Fibroblast of skin of right quadriceps (primary cell): ENCODE measurements at places on chromosomes 11 and 22.

DNA sequence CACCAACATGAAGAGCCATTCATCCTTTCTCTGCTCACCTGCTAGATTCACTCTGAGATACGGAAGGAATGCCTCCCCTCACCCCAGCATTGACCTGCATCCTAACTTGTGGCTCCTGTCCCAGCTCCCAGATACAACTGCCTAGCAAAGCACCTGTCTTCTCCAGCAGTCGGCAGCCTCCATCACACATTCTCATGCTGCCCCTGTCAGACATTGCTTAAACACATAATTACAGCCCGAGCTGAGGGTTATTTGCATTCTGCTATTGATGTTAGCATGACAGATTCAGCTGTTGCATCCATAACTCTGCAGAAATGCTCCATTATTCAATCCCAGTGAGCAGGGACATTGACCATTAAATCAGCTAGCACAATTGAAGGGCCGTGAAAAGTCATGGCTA, 184.4 kb upstream of the NARS2 start:
- DNase-seq = no peak

DNA sequence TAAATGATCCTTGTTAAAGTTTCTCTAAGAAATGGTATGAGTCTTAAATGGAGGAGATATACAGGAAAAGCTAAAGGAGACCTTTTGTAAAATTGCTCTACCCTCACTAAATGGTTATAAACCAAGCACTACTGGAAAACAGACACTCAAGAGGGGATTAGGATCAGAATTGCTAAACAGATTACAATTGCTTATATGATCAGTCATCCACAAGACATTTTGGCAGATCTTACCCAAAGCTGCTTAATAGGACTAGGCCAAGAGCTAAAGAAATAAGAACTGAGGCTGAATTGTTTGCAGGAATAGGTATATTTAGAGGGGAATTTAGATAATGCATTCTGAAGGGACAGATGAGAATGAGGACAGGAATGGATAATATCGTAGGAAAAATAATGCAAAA, 9.5 kb downstream of the HARBI1 start:
- DNase-seq = no peak

- DNase-seq = no peak
These were observed 361.2 kb downstream of the MN1 start for GRCh38 chr22:27440304-27440865.

DNA sequence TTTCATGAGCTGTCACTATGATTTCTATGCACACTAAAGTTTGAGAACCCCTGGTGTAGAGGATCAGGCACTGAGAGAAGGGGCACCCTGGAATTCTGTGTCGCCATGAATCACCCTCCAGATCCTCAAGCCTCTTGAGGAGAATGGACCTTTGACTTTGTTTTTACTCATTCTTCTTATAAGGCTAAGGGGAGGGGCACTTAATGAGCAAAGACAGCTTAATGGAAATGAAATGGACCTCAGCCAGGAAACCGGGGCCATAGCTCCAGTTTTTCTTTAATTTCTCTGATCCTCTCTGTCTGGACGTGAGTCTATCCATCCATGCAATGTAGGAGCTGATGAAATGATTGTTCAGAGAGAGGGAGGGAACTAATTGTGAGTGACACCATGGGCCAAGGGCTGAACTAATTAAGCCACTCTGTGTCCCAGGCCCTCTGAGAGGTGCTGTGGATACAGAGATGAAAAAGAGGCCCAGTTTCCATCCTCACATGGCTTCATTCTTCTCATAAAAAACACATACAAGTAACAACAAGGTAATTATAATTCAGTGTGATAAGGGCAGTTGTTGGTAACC, 32.8 kb downstream of the OR2AT4 start:
- peak; percentile 3 for DNase-seq

DNA sequence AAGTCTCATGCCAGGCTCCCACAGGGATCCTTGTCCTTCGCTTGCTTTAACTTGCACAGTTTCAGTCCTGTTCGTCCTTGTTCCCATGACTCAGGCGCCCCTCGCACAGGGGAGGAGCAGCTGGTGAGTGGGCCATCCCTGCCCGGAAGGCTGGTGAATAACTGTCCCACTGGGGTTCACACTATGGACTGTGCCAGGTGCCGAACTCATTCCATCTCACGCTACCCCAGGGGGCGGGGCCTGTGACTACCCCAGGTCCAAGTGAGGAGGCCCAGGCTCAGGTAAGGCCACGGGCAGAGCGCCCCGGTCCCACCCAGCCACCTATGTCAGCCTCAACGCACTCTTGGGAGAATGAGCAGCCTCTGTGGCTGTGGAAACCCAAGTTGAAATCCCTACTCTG, 7.2 kb upstream of the CARD10 start:
- peak; percentile 72 for DNase-seq

GRCh38 chr22:30652852-30653251, 14.8 kb downstream of the DUSP18 start:
- no peak for DNase-seq

DNA sequence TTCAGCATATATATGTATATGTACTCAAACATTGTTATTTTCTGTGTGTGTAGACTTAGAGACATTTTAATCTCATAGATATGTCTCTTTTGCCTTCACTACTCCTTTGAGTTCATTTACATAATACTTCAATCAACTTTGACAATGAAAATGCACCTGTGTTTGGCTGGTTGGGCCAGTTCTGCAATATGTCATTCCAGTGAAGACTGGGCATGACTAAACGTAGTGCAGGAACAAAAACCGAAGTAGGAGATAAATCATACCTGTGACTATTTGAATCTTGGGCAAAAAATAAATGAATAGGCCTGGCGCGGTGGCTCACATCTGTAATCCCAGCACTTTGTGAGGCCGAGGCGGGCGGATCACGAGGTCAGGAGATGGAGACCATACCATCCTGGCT, 640.0 kb upstream of the ANO3 start:
- no peak for DNase-seq

- no peak for DNase-seq
These were observed 37.7 kb downstream of the NARS2 start for GRCh38 chr11:78536933-78537332.

GRCh38 chr11:57568330-57568766, 876 bp upstream of the UBE2L6 start:
- peak; percentile 71 for DNase-seq

GRCh38 chr11:47750725-47751124, 16.4 kb downstream of the FNBP4 start:
- no peak for DNase-seq

GRCh38 chr11:125872138-125872491, 15.4 kb upstream of the HYLS1 start:
- no peak for DNase-seq

GRCh38 chr11:10352921-10353550, 48.2 kb downstream of the ADM start:
- no peak for DNase-seq

GRCh38 chr22:32473388-32473952, 1.1 kb upstream of the FBXO7 start:
- peak; percentile 61 for DNase-seq

DNA sequence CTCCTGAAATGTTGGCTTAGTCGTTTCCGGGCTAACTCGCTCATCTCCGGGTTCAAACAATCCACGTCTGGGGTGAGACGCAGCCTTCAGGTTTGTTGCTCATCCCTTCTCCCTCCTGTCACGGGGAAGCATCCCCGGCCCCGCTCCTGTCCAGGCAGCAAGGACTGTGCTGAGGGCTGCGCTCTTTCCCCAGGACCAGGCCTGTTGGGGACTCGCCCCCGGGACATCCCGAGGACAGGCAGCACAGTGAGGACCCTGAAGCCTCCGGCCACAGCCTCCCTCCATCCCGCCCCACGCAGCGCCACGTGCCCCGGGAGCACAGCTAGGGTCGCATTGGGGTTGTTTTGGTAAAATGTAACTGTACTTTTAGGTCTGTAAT, 252.0 kb downstream of the BRD1 start:
- DNase-seq = no peak

- DNase-seq = peak; percentile 64
These were observed 889.7 kb upstream of the API5 start for GRCh38 chr11:42422090-42422489.

- DNase-seq = no peak
These were observed 247.9 kb upstream of the ARHGAP20 start for GRCh38 chr11:110960167-110960566.

GRCh38 chr11:125348141-125348651, 147.9 kb downstream of the FEZ1 start:
- no peak for DNase-seq

DNA sequence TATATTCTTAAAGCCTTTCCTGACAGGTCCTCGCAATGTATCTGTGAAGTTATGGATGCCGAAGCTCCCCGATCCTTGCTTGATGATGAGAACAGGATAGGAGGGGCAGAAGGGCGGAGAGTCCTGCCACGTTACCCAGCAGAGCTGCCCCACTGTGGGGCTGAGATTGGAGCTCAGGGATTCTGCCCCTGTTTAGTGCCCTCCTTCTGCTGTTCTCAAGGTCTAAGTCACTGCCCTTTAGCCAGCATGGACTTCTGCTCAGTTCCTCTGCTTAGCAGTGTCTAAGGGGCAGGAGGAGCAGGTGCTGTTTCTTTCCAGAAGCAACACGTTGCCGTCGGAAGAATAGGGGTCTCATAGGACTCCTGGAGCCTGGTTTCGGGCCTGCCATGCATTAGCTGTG, 164.2 kb upstream of the B3GAT1 start:
- DNase-seq = no peak

DNA sequence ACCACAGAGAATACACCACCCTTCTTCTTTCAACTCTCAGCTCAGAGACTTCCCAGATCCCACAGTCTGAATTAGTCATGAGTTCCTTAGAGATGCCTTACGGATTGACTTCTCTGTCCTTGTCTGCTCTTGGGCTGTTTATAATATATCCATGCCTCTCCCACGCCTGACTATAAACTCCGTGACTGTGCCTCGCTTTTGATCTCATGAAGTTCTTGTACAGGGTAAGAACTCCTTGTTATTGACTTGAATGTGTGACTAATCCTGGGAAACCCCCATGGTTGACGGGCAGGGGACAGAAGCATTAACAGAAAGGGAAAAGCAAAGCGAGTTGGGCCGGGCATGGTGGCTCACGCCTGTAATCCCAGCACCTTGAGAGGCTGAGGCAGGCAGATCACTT, 62.4 kb upstream of the POU2AF1 start:
- peak; percentile 53 for DNase-seq

GRCh38 chr11:44623341-44623730, 57.9 kb downstream of the CD82 start:
- DNase-seq = no peak

- DNase-seq = no peak
These were observed 1.2 kb downstream of the SLC22A25 start for GRCh38 chr11:63242089-63242781.

DNA sequence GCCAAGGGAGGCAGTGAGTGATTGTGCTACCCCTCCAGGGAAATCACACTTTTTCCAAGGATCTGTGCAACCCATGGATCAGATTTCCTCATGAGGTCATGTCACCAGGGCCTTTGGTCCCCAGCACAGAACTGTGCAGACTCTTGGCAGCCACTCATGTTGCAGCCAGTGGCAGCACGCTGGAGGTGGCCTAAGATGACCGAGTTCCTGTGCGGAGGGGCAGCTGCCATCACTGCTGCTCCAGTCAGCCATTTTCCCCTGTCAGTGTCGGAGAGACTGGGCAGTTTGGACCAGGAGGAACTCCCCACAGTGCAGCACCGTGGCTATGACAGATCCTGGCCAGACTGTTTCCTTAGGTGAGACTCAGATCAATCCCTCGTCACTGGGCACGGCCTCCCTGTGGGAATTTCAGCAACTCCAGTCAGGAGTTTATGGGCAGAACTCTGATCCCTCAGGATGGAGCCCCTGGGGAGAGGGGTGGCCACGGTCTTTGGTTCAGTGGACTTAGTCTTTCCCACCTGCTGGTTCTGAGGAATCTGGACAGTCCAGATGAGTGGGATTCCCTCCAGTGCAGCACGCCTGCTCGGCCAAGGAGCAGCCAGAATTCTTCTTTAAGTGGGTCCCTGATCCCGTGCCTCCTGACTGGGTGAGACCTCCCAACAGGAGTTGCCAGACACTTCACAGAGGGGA, 194.6 kb upstream of the CARD18 start:
- no peak for DNase-seq

GRCh38 chr11:94342250-94342649, 37.9 kb downstream of the IZUMO1R start:
- no peak for DNase-seq

- no peak for DNase-seq
These were observed 22.0 kb downstream of the MUC15 start for GRCh38 chr11:26550022-26550421.

- DNase-seq = no peak
These were observed 317.9 kb downstream of the TMEM135 start for GRCh38 chr11:87355596-87355995.

DNA sequence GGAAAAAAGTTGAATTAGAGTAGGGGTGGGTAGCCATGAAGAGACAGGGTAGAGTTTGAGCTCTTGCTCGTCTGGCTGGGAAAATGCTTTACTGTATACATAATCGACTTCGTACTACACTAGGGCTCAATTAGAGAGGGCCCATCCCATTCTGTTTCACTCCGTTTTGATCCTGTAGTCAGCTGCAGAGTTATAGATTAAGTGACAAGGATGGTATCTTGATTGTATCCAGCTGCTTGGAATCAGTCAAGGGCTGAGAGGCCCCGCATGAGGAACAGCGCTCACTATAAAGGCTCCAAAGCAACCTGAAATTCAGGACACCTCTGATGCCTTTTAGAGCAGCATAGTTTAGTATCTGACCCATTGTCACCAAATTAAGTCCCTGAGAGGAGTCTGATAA, 81.6 kb downstream of the ALX4 start:
- DNase-seq = no peak

DNA sequence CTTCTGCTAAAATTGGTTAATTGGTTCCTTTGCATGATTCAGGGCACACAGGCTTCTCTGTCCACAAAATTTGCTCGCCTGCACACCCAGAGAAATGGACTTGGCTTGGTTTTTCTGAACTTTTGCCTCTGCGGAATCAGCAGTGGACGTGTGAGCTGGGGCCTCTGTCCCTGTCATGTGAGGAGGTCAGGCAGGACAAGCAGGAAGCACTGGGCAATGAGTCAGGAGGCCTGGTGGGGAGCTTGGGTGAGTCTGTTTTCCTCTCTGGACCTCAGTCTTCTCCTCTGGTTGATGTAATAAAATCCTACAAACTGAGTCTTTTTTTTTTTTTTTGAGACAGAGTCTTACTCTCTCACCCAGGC, 10.4 kb upstream of the CELSR1 start:
- peak; percentile 43 for DNase-seq

GRCh38 chr11:65782816-65783228, 2.0 kb upstream of the AP5B1 start:
- no peak for DNase-seq

- DNase-seq = no peak
These were observed 35.7 kb downstream of the CLMP start for GRCh38 chr11:123159183-123159857.

DNA sequence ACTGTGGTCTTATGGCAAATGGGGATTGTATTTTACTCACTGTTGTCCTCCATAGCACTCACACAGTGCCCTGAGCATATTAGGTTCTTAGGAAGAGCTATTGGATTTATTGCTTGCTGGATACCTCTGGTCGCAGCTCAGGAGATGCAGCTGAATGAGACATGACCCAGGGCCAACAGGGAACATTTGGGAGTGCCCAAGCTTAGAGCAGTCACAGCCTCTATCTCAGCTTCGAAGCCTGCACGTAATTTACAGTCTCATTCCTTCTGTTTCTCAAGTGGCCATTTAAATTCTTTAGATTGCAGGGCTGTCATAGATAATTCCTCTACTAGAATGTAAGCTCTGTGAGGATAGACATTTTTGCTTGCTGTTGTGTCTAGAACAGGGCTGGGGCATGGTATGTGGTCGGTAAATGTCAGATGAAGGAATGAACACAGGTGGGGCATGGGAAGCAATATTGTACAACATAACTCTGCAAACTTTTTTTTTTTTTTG, 192.8 kb downstream of the GRIK4 start:
- no peak for DNase-seq

- DNase-seq = peak; percentile 83
These were observed 22.1 kb upstream of the CTR9 start for GRCh38 chr11:10728789-10729472.
